ENCODE measurements at places on chromosomes 2 and 18. TPM values are rescaled to one million over a fixed set of nuclear protein-coding genes. Genes with fewer than 3 reads are reported as not detected.

Gene HRH4
- not detected for total RNA-seq

DNA sequence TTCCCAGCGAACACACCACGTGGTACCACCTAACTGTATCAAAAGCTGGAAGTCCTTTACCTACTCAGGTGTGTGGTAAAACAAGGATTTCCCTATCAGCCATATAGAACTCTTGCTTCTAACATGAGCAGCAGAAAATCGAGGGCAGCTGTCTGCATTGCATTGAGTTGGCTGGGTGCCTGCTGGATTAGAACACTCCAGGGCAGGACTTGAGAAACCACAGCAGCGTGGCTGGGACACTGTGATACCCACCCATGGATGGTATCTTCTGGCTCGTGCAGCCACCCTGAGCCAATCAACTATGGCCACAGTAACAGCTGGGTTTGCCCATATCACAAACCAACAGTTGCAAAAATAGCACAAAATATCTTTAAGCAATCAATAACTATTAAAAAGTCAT, 188.3 kb downstream of the FBXO15 start:
- DNase-seq: no peak

GRCh38 chr2:156673333-156673615, 237.1 kb downstream of the GPD2 start:
- no peak for DNase-seq

GRCh38 chr2:88999365-88999764, 307.9 kb downstream of the RPIA start:
- no peak for DNase-seq

DNA sequence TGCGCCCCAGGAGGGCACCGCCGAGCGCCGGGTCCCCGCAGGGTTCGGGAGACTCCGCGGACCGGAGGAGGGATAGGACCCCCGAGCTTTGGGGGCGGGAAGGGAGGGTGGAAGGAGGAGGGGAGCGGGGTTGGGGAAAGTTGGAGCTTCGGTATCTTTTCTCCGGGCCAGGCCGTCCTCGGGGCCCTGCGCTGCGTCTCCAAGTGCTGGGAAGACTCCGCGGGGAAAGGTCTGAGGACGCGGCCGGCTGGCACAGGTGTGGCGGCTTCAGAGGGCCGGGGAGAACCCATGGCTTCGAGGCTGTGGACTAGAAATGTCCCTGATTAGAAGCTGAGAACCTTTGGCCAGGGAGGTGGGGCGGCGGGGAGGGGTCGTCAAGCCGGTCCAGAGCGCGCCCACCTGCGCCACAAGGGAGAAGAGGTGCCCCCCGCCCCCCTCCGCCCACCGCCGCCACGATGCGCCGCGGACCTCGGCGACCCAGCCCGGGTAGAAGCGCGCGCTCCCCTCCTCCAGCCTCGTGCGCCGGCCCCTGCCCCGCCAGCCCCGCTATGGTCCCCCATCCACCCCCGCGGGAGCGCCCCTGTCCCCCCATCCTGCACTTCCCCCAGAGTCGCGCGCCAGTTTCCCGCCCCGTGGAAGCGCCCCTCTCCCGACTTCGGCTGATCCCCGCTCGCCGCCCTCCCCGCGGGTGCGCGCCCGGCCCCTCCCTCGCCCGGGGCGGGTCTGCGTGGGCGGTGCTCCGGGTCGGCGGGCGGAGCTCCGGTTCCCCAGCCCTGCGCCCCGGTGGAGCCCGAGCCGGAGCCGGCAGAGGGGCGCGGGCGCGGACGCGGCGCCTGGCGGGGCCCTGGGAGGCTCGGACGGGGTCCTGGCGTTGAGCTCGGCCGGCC, at the start of gene SNTG2:
Gene SNTG2 (plus strand): TSS at position 770 of the 887 bp plus-strand sequence. CDS start 148 bp downstream, outside the sequence.
- DNase-seq: no peak

GRCh38 chr2:138974651-138975050, 194.5 kb upstream of the NXPH2 start:
- DNase-seq: peak; percentile 92

- no peak for DNase-seq
Observed at GRCh38 chr2:208033701-208034502, 8.6 kb upstream of the PLEKHM3 start.

DNA sequence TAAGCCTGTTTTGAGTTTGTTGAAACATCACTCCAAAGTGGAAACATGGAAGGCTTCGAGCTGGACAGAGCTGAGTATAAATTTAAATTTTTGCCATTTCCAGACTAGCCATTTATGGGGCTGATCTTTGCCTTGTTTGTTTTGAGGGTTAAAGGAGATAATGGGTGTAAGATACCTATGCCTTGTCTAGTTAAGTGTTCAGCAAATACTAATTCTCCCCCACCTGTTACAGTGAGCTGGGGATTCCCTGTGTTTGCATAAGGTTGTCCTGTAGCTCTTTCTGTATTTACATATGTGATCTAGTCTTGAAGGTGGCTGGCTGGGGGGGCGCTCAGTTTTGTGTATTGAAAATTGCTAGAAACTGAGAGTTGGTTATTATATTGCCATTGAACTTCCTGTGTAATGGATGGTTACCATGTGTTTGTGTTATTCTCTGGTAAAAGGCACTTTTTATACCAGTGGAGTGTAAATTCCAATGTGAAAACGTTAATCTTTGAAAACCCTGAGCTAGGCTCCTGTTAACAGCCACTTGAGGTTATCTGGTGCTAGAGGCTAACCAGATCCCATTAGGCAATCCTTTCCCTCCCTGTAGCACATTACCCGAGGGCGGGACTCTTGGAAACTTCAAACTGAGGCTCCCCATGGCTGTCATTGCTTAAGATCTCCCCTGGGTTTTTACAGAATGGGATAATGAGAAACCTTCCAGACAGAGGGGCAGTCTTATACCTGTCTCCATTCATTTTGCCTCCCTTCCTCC, 26.7 kb downstream of the TANC1 start:
- no peak for DNase-seq

GRCh38 chr2:38446906-38447561, 70.0 kb upstream of the ATL2 start:
- no peak for DNase-seq

- DNase-seq: peak; percentile 53
Observed at GRCh38 chr2:126658905-126659561, 3.1 kb downstream of the GYPC start.

DNA sequence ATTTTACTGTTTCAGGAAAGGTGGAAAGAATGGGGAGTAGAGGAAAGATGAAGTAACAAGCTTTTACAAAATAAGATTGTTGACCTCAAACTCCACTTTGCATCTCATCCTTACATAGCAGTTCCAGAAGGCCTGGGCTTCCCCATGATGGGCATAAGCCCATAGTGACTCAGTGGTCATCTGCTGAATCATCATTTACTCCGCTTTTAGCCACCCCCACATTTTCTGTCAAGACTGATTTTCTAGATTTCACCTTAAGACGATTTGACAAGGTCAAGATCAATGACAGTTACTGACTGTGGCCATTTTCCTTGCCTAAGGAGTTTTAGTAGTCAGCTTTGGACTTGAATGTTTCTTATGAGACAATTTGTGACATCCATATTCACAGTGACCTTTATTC, 49.4 kb downstream of the PLEKHM3 start:
- DNase-seq: no peak

Gene KCNJ3
- under 0.01 TPM for total RNA-seq

Gene SLC9A4
- total RNA-seq: 0.06 TPM
